ENCODE measurements at places on chromosomes 2 and 18.

DNA sequence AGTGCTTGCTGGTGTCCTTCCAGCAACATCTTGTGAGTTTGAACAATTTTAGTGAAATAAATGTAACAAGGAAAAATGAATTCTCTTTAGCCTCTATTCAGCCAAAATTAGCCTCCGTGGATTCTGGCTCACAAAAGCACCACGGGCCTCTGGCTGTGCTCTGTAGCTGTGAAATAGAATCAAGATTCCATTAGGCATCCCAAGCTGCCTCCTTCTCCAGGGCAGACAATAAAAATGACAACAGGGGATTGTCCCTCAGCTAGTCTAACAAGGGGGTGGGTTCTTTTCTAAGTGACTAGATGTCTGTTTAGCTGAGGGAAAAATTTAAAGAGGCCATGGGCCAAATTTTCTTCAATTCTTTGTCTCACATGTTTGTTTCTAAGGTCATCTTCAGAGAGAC lies 254.7 kb upstream of the FIGN start:
- DNase-seq, result no peak

DNA sequence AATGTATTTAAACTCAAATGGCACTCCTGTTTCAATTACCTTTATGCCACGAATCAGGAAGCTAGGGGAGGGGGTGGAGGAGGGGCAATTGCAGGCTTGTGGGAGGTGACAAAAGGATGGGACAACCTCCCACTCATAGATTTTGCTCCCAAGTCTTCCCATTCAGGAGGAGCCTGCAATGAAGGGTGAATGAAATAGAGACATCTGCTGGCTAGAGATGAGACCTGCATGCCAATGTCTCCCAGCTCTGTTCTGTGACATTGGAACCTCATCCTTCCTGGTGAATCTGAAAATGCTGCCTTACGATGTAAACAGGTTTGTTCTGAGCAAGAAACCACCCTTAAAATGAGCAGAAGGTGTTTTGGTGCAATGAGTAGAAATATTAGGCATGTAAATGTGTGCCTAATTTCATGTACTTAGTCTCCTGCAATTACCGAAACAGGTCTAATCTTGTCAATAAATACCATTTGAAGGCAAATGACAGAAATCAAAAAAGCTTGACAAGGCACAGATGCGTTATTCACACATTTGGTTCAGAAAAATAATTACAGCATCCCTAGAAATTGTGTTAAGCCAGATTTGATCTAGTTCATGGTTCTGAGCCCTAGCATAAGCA lies 2.7 kb upstream of the PID1 start:
- no peak for DNase-seq

GRCh38 chr2:173966274-173967098 lies 1.3 kb upstream of the SP3 start:
- DNase-seq, result no peak

DNA sequence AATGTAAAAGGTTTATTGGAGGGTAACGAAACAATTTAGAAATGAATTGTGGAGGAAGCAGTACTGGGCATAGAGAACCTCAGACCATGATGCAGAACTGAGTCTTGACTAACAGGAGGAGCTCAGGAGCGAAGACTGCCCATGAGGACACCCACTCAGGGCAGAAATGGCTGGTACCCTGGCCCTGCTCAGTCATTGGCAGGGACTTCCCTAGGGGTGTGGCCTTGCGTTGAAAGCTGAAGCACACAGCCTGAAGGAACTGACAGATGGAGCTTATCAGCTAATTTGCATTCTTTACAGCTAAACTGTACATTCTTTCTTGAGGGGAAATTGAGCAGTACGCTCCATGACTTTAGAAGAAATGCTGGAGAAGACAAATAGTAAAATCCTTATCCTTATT lies 57.1 kb downstream of the PDK1 start:
- no peak for DNase-seq

DNA sequence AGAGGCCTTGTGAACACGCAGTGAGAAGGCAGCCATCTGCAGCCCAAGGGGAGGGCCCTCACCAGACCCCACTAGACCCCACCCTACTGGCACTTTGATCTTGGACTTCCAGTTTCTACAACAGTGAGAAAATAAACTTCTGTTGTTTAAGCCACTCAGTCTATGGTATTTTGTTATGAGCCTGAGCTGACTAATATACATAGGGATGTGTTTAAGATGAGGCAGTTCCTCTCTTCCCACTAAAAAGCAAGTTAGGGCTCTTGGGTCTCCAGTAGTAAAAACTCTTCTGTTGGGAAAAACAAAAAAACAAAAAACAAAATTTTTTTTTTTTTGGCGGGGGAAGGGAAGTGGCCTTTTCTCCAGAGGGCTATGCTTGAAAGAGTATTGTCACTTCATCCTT lies 233.2 kb upstream of the SMAD7 start:
- DNase-seq, result no peak

DNA sequence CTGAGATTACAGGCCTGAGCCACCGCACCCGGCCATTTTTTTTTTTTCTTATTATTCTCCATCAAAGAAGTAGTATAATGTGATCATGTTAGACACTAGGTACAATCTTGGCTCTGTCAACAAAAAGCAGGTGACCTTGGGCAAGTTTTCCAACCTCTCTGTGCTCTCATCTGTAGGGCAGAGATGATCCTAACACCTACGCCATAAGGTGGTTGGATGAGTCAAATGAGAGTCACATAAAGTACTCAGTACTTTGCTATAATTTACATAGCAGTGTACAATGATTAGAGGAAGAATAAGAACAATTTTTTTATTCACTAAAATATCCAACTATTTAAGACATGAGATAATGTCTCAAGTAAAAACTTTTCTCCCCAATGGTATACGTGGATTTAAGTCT lies 128.6 kb downstream of the TGIF1 start:
- no peak for DNase-seq

DNA sequence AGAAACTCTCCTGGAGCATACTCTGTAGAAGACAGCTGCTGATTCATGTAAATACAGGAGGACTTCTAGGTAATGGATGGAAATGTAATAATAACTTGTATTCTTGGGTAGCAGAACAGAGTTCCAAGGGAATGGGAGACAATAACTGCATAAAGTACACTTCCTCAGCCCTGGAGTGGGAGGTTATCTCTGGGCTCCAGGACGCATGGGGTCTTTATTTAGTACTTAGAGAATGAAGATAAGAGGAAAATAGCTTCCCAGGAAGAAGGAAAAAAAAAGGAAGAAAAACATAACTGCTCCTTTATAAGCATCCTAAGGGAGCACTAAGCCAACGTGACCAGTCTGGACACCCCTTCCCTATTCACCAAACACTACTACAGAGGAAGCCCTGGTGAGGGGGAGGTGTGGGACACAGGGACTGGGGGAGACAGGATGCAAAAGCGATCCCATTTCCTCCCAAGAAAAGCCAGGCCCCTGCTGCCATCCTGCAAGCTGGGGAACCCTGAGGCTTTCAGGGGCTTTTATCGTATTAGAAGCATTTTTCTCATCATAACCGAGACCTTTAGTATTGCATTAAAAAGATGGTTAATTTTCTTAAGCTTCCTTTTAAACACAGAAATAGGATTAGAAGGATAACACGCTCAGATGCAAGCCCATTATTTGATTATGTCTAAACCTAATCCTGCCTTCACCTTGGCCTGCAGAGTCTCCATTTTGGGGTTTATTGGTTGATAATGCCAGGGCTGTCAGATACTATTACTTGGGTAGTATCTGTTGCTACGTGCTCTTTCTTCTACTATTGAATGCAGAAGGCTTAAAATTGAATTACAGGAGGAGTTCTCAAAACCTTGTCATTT lies 78.5 kb downstream of the KLF7 start:
- no peak for DNase-seq

GRCh38 chr18:79871026-79871390 lies 73.3 kb downstream of the KCNG2 start:
- no peak for DNase-seq

- no peak for DNase-seq
Measured at GRCh38 chr2:97731274-97732020, 18.1 kb downstream of the ZAP70 start.

DNA sequence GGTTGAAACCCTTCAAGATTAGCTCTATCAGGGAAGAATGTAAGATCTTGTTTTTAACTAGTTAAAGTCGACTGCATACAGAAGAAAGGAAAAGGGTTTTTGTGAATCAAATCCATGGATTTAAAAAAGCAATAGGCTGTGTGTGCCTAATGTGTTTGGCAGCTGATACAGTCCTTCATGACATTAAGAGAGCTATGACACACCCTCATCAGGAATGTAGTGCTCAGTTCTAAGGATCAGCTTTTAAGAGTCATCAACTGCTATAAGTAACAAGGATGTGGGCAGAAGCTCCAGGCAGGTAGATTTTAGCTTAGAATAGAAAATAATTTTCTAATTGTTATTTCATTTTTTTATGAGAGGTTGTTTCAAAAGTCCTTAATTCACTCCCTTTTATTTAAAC lies 52.9 kb downstream of the PPP1R1C start:
- no peak for DNase-seq

- DNase-seq, result no peak
Measured at GRCh38 chr2:43269074-43269572, 42.7 kb upstream of the ZFP36L2 start.

DNA sequence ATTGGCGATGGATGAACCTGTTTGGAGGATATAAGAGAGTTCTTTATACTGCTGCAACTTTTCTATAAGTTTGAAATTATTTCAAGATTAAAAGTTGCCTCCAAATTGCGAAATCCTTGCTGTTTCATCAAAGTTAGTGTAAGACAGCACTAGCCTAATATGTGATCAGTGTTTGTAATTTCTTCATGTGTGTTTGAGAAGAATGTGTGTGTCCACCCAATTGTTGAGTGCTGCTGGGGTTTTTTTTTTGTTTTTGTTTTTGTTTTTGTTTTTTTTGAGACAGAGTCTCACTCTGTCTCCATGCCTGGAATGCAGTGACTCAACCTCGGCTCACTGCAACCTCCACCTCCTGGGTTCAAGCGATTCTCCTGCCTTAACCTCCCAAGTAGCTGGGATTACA lies 33.4 kb downstream of the CDK15 start:
- DNase-seq, result no peak

- DNase-seq, result no peak
Measured at GRCh38 chr2:5895284-5895683, 203.1 kb downstream of the SOX11 start.

DNA sequence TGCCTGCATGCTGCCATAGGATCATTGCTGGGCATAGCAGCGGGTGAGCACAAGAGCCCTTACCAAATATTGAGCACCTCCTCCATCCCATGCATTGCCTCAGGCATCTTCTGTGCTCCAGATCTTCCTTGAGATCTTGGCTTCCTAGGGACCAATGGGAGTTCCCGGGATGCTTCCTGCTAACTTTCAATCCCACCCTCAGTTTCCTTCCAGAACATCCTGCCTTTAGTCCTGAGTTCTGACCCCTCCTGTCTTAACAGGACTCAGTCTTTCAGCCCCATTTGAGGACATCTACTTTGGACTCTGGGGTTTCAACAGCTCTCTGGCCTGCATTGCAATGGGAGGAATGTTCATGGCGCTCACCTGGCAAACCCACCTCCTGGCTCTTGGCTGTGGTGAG lies 15.3 kb downstream of the SLC14A1 start:
- DNase-seq, result no peak

GRCh38 chr2:85259101-85259590 lies 68.6 kb downstream of the TGOLN2 start:
- DNase-seq, result no peak

DNA sequence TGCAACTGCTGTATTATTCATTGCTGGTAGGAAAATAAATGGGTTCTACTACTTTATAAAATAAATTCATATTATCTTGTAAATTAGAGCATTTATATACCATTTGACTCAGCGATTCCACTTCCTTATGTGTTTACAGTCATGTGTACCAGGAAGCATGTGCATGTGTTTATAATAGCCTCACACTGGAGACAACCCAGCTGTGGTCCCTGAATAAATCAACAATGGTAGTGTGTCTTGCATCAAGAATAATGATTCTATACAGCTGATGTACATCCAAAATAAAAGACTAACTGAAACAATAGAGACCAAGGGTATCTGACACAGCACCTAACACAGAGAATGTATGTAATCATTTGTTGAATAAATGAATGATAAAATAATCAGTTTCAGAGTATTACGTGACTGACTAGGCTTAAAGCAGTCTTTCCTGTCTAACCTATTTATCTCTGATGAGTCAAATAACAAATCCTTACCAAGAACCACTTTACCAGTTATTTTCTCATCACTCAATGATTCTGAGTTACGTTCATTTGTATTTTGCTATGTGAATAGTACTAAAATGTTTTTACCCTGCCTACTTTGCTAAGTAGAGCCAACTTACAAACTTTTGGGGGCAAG lies 216.8 kb downstream of the UBE2E3 start:
- DNase-seq, result no peak

DNA sequence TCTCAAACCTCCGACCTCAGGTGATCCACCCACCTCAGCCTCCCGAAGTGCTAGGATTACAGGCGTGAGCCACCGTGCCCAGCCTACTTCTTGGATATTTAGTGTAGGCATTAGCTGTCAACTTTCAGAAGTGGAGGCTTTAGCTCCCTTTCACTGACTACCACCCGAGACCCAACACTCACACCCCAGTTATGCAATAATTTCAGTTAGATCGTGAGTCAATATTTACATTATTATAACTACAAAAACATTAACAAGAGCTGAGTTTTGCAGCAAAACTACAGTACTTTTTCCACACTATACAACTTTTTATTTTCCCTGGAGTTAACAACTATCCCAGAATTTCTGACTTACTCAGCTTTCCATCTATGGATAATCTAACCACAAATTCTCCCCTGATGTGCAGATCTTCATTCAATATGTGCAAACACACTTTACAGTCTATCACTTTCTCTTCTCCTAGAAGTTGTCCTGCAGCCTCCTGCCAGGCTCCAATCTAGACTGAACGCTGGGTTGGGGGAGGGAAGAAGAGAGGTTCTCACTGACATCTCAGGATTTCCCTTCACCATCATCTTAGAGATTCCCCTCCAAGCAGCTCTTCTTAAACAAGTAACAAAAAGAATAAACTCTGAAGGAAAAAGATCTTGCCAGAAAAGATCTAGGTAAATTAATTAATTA lies 10.1 kb downstream of the TBC1D8 start:
- DNase-seq, result no peak

DNA sequence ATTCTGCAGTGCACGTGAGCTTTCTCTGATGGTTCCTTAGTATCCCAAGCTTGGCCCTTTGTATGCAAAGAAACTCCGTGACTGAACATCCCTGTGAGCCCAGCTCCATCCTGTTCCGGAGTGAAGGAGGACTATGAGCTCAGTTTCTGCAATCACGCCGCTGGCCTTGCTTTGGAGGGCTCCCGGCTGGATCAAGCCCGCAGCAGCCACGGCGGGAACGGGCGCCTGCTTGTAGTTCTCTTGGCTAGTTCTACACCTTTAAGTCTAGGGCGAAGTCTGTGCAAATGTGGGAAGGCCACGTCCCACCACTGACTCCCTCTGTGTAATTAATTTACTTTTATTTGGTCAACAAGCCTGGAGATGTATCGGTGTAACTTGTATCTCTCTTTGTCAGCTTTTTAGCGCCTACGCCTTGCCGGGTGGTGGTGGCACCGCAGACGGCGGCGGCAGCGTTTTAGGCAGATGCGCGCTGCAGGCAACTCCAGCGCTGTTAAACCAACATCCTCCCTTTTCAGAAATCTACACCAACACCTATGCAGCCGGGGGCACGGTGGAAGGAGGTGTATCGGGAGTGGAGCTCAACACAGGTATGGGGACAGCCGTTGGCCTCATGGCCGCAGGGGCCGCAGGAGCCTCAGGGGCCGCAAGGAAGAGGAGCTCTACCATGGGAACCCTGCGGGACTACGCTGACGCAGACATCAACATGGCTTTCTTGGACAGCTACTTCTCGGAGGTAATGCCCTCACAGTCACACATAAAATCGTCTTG lies 34.3 kb downstream of the DSG4 start:
- no peak for DNase-seq

All from stimulated activated CD8-positive, alpha-beta memory T cell treated with anti-CD3 and anti-CD28 coated beads, Interleukin-4, amount 100 ng/mL, for 1 hour (primary cell).